ENCODE measurements at places on chromosomes 16 and 17.

DNA sequence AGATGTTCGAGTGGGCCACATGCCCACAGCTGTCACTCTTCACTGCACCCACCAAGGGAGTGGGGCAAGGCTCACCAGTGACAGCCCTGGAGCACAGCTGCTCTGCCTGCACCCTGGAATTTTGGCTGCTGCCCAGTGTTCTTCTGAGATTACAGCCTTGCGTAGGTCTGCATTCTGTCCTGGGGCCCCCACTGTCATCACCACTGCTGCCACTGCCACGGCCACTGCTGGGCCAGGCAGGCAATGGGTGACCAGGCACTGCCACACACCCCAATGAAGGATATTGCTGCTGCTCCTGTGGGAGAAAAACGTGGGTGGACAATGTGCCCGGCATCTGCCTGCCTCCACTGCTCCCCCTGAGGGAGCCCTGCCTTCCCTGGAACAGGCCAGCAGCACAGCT is 1717.0 kb downstream of the TP53TG3F start:
- DNase-seq: no peak

- DNase-seq: no peak
Observed at GRCh38 chr17:56902348-56902747, 11.5 kb downstream of the TRIM25 start.

GRCh38 chr16:8408855-8409567 is 181.3 kb downstream of the TMEM114 start:
- DNase-seq: no peak

DNA sequence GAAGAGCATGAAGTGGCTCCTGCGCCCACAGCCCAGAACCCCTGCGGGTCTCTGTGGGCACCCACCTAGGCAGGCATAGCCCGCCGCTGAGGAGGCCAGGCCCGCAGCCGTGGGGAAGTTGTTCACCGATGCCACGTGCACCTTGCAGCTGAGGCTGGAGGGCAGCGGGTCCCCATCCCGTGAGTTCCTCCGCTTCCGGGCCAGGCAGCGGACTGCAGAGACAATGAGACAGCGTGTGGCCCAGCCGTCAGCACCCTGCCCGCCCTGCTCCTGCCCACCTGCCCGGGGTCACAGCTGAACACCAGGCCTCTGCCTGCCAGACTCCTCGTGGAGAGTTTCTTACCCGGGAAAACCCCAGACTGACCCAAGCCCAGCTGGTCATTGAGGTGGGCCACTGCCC is 5.5 kb downstream of the MVD start:
- no peak for DNase-seq

GRCh38 chr17:76247304-76247703 is 7.0 kb upstream of the RNF157 start:
- no peak for DNase-seq

Data from femur (tissue), 1 donor.